GM10248 (cell line): ENCODE measurements at places on chromosomes 2 and 18.

- no peak for DNase-seq
Observed at GRCh38 chr18:78542204-78542603, 437.4 kb upstream of the SALL3 start.

- no peak for DNase-seq
Observed at GRCh38 chr2:31736695-31737454, 156.1 kb upstream of the SRD5A2 start.

DNA sequence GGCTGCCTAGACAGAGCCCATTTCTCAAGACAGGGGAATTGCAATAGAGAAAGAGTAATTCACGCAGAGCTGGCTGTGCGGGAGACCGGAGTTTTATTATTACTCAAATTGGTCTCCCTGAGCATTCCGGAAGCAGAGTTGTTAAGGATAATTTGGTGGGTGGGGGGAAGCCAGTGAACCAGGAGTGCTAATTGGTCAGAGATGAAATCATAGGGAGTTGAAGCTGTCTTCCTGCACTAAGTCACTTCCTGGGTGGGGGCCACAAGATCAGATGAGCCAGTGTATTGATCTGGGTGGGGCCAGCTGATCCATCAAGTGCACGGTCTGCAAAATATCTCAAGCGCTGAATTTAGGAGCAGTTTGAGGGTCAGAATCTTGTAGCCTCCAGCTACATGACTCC, 84.8 kb downstream of the RTN4 start:
- DNase-seq = no peak

- peak; percentile 46 for DNase-seq
Observed at GRCh38 chr2:160994141-160995002, 165.9 kb upstream of the TANK start.

DNA sequence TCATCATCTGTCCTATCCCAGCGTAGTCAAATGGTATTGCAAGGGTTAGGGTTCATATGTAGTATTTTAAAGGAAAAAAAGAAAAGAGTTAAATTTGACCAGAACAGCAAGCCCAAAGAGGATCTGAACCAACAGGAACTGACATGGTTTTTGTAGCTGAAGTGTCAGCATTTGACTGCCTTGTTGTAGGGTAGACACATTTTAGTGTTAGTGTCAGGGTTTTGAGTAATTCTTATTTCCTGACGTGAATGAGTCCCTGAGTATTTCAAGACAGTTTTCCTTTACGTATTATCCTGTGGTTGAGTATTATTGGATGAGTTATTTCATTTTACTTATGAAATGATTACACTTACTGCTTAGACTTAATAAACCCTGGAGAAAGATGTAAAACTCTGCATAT, 173.3 kb upstream of the ZEB2 start:
- no peak for DNase-seq

- DNase-seq = no peak
Observed at GRCh38 chr2:188024811-188025210, 266.9 kb upstream of the GULP1 start.

DNA sequence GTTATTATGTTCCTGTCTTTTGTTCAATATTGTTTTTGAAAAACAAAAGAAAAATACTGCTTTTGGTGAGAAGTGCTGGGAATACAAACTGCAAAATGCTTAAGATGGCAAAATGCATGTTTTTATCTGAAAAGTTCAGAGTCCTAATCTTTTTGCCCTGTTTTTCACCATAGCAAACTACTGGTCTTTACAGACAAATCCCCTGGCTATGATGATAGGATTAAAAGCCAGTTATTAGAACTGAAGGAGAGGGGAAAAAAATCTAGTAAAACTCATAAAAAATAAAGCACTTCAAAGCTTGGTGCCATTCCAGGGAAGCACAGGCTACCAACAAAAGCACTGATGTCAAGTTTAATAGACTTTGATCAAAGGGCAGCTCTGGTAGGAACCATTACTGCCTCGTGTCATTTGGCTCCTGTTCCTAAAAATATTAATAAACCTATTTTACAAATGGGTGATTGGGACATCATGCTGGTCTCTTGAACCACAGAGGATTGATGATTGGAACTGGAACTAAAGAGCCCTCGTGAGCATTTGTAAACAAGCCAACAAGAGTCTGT, 194.7 kb downstream of the RAB3GAP1 start:
- no peak for DNase-seq

DNA sequence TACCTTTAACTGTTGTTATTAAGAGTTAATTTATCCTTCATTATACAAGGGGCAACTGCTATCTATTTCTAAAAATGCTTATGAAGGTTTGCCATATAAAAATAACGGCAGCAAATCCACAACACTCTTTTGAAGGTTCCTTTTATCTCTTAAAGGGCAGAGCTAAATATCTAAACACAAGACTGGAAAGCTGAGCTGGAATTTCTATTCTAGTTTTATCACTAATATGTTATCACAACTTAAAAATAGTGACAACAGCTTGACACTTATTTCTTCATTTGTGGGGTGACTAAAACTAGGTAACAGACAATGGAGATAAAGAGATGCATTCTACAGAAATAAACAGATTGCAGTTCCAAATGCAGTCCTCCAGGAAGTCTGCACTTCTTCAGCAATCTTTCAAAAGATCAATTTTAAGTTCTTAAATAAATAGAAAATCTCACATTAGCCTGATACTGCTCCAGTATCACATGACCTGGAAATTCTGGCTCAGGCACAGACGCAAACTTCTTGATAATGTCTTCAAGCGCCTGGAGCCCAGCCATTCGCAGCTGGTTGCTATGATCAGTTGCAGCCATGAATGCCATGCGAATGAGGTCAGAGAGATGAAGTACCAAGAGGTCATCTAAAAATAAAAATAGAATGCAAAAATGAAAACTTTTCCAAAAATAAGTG, 54.0 kb upstream of the STRN start:
- no peak for DNase-seq

GRCh38 chr2:3814706-3815245, 111.4 kb downstream of the DCDC2C start:
- DNase-seq = no peak

GRCh38 chr2:165472922-165473321, 3.4 kb downstream of the CSRNP3 start:
- DNase-seq = no peak

GRCh38 chr18:76126327-76126726, 368.7 kb downstream of the ZNF516 start:
- no peak for DNase-seq

GRCh38 chr2:11676640-11677039, 6.6 kb upstream of the NTSR2 start:
- DNase-seq = no peak

GRCh38 chr2:41981417-41981816, 66.4 kb upstream of the PKDCC start:
- no peak for DNase-seq

- peak; percentile 23 for DNase-seq
Observed at GRCh38 chr2:100321866-100322820, at the start of gene LONRF2. LONRF2 (minus strand) TSS chr2:100322501; CDS start chr2:100322093, 408 bp downstream.

DNA sequence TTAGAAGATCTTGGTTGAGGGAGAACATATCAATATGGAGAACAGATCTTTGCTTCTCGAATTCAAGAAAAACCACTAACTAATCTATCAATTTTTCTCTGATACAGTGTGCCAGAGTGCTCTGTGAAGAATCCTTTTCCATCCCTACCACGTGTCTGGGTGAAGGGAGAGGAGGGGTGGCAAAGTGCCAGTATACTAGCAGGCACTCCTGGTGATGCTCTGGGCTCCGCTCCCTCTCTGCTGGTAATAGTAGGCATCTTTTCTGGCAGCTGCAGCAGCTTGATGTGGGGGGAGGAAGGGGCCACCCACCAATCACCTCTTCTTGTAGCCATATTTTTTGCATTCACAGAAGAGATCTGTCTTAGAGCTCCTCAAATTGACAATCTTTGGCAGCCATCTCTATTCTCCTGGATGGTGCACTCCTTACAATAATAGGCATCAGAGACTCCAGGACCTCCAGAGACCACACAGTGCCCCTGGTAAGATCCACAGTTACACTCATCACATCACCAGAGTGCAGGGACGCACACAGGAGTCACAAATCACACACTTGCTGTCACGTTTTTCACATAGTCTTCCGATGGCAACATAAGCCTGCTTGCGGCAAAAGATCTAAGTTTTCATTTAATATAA, 15.7 kb downstream of the STK39 start:
- DNase-seq = no peak

GRCh38 chr2:37625156-37625555, 46.3 kb downstream of the CDC42EP3 start:
- no peak for DNase-seq

DNA sequence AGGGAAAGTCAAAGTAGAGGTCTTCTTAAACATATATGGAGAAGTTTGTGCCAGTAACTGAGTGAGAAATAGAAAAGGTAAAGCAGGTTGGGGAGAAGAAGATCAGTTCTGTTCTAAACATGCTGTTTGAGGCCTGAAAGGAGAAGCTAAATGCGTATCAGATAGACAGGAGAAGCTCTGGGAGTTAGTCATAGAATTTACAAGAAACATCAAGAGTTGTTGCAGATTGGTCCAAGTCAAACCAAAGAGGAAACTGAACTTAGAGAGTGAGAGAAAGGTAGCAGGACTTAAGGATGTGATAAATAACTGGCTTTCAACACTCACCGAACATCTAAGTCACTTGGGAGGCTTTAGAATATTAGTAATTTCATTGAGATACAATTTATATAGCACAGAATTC, 29.2 kb upstream of the CERS6 start:
- no peak for DNase-seq

DNA sequence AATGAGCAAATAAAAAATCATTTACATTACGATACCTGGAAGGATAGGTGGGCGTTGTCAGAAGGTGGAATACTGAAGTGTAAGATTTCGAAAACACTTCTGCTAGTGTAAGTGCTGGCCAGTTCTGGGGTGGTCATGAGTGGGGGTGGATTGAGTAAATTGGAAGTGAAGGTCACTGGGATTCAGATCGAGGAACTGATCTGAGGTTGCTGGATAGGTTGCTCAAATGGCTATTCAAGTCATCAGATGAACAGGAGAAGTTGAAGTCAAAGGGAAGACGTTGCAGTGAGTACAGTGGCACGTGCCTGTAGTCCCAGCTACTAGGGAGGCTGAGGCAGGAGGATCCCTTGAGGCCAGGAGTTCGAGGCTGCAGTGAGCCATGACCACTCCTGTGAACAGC, 95.7 kb downstream of the MALT1 start:
- DNase-seq = no peak

DNA sequence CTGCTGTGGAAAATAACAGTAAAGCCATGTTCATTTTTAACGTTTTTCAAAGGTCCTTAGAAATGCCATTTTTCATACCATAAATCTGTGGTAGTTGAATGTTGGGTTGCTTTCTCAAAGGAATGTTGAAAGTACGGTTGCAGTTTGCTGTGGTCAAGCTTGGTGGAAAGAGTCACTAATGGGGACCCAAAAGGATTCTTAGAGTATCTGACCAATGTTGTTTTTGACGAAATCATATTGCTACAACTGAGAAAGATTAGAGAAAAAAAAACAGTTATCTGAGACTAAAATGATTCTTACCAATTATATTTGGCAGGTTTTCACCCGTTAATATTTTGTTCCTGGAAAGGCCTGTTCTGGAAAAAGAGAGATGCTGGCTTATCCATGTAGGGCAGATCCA, 439.5 kb upstream of the ETAA1 start:
- no peak for DNase-seq

DNA sequence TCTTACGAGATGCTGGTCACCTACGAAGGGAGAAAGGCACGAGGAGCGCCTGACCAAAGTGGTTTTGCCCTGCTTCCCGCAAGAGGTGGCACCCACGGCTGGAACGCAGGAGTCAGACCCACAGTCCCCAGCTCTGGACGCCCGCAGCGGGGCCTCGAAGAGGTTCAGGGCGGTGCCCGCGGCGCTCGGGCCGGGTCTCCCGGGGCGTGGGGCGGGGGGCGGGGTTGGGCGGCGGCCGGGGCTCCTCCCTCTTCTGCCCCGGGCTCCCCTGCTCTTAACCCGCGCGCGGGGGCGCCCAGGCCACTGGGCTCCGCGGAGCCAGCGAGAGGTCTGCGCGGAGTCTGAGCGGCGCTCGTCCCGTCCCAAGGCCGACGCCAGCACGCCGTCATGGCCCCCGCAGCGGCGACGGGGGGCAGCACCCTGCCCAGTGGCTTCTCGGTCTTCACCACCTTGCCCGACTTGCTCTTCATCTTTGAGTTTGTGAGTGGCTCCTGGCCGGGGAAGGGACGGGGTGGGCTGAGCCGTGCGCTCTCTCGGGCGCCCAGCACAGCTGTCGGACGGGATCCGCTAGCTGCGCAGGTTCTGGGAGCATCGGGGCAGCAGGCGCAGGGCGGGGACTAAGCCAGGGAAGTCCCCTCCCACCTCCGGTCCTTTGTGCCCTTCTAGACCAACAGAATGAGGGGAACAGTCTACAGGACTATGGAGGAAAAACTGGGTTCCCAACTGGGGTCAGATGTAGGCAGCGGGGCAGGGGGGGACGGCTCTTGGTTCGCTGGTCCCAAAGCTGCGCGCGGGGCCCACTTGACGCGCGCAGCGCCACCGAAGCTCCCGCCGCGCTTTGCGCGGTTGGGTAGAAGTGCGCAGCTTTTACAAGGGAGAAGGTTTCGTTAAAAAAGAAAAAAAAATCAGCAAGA, at the start of gene MAL:
Gene MAL, plus strand, starts transcription at position 303 of the 914 bp plus-strand sequence. Its CDS starts 85 bp downstream, at position 388.
- peak; percentile 64 for DNase-seq

- DNase-seq = no peak
Observed at GRCh38 chr18:74489676-74490075, 6.5 kb upstream of the CNDP2 start.

GRCh38 chr18:58758606-58759005, 87.3 kb downstream of the MALT1 start:
- DNase-seq = no peak

DNA sequence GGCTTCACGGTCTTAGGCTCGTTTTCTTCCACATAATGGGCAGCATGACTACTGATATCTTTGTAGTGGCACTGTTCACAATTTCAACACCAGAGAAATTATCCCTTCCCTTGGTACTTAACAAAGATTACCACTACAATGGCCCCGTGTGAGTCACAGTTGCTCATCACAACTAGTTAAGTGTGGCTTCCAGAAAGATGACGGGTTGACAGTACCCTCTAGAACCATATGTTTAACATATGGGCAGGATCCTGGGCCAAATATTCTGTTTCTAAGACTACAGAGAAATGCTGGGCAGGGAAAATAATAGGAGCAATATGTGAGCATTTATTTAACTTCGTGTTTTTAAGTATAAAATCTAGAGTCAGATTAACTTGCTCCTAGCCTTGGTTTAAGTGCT, 780.1 kb upstream of the LINC00305 start:
- DNase-seq = no peak

GRCh38 chr2:3311601-3312000, 66.0 kb downstream of the EIPR1 start:
- DNase-seq = no peak

GRCh38 chr2:10478298-10478625, 30.1 kb upstream of the ODC1 start:
- DNase-seq = no peak

DNA sequence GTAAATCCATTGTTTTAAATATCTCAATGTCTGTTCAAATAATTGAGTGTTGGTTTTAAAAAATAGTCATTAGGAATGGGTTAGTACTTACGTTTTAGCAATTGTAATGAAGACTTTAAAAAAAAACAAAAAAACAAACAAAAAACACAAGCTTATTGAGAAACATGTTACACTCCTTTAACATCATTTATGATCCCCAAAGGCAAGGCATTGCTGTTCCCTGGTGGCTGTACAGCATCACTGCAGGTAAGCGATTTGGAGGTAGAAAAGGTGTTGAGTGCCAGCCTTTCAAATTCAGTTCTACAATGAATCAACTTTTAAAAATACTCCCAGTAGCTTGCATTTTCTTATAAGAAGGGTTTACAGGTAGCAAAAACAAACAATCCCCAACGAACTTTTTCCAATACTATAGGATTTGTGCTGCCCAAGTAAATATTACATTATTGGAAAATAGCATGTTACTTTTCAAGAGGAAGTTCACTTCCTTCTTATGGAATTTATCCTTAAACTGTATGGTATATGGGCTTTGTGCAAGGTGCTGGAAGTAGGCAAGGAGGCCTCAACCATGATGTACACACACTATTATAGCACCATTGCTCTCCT, 27.5 kb downstream of the CNRIP1 start:
- DNase-seq = peak; percentile 34
